ENCODE measurements at places on chromosomes 3 and 15. TPM values are rescaled to one million over a fixed set of nuclear protein-coding genes. Genes with fewer than 3 reads are reported as not detected.

Gene PLCH1
- total RNA-seq: 24.4 TPM

Gene ROBO2
- 4.3 TPM for total RNA-seq

Gene GOLGA6C
- total RNA-seq: 1.3 TPM

Gene KNG1
- not detected for total RNA-seq

Gene GREM1
- total RNA-seq: 0.12 TPM

Gene MOBP
- total RNA-seq: not detected

Gene CD80
- not detected for total RNA-seq

Gene EOMES
- total RNA-seq: not detected

Gene BTLA
- not detected for total RNA-seq

Gene LIPH
- total RNA-seq: 0.16 TPM

Gene TATDN2
- total RNA-seq: 19.1 TPM

Gene IL17RD
- total RNA-seq: 79.6 TPM

Gene U2SURP
- 108 TPM for total RNA-seq

Gene ZDHHC3
- 71.7 TPM for total RNA-seq

Gene C2CD4A
- total RNA-seq: 0.19 TPM

Gene PLA2G4E
- not detected for total RNA-seq

Gene SLC9C1
- 0.97 TPM for total RNA-seq

Gene TRPM1
- total RNA-seq: not detected

Gene A4GNT
- total RNA-seq: not detected

Gene ASB14
- not detected for total RNA-seq
